ENCODE measurements at places on chromosomes 5 and 9.

DNA sequence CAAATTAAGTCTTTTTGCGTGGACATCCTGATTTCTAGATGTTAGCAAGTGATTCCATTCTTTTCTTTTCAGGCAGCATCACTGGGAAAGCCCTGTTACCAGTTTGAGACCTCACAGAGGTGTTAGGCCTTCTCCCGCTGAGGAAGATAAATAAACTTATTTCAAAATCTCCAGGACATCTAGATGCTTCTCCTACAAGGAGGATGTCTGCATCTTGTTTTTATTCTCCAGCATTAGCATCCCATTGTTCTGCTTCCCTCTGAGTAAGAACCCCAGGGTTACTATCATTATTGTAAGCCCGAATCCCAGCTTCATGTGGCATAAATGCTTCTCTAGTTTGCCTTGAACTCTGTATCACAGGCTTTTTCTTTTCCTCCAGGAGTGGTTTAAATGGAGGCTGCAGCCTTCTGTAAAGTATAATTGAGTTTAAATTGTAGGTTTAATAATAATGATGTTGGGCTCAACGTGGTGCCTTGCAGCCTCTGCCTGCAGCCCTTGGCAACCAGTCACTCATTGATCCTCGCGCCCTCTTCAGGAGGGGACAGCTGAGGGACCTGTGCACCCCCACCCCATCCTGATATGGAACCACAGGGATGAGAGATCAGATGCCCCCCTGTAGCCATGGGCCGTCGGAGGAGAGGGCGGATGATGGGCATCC, 114.9 kb downstream of the PDZD2 start:
- no peak for DNase-seq

DNA sequence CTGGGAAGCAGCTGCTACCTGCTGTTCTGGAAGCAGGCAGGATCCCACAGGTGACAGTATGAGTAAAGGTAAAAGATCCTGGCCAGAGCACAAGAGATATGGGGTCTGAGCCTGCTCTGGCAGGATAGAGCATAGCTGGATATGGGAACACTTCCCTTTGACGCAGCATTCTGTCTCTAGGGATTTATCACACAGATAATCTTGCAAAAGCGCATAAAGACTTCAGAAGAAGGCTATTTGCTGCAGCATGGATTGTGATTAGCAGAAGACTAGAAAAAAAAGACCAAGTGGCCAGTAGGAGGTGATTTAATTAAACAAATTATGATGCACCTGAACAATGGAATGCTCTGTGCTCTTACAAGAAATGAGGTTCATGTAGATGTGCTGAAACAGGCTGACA, 52.4 kb upstream of the PWWP2A start:
- DNase-seq, result peak; percentile 75

- DNase-seq, result no peak
These were observed 39.7 kb downstream of the NFX1 start for GRCh38 chr9:33329979-33330378.

GRCh38 chr5:81202655-81203054, 30.5 kb upstream of the CKMT2 start:
- DNase-seq, result no peak

DNA sequence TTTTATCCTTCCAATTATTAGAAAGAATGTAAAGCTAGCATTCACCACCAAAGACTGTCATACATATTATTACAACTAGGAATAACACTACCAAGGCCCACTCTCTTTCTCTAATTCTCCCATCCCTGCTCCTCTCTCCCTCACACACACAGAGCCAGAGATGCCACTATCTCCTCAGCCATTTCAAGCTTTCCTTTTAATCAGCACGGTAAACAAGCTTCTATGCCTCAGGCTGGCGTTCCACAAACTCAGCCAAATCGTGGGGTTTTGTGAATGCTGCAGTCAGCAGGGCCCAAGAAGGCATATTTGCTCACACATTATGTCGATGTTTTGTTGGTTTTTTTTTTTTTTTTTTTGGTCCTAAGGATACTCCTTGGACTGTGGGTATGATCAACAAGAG, 979.9 kb upstream of the DMAC1 start:
- DNase-seq, result no peak

DNA sequence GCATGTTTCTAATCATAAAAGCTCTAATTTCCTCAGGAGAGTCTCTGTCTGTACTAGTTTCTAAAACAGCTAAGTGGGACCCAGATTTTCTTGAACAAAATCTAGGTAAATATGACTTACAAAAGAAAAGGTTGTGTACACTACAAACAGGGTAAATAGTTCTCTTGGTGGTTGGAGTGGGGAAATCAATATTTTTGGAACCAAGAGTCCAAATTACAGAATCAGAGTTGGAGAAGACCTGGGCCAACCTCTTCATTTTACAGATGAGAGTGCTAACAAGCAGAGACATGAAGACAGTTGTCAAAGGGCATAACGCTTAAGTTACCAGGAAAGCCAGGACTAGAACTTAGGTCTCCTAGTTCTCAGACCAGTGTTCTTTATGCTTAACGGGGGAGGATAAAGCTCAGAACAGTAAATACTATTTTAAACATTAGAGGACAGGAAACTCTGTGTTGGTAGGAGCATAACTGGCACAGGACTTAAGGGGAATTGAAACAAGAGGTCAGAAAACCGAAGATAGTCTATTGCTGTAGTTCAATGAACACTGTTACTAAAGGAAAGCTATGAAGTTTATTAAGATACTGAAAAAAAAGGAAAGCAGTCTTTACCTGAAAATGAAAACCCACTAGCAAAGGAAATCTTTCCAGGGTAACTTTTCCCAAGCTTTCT, 9.3 kb upstream of the GOLGA1 start:
- no peak for DNase-seq

- peak; percentile 94 for DNase-seq
These were observed 22.9 kb upstream of the ASS1 start for GRCh38 chr9:130421802-130422276.

DNA sequence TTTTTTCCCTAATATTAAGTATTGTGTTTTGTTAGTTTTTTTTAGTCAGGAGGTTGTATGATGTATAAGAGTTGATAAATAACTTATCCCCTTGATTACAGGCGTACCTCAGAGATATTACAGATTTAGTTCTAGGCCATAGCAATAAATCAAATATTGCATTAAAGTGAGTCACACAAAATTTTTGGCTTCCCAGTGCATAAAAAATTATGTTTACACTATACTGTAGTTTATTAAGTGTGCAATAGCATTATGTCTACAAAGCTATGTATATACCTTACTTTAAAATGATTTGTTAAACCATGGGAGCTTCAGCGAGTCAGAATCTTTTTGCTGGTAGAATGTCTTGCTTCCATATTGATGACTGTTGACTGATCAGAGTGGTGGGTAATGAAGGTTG, 1180.6 kb upstream of the CDH18 start:
- DNase-seq, result no peak

DNA sequence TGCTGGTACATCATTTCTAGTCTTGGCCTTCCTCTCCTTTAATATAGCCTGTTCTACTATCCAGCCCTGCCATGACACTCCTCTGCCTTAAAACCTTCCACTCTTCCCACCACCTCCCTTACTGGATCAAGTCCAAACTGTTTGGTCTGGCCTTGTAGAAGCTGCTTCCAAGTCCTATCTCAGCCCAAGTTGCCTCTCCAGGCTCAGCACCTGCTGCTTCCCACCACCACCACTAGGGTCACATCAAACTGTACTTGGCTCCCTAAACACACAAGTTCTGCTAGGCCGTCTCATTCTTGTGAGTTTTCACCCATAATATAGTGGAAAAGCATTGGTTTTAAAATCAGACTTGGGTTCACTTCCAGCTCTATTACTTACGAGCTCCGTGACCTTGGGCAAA, 1.4 kb downstream of the NDUFA8 start:
- DNase-seq, result peak; percentile 60

GRCh38 chr5:123440456-123441181, 17.4 kb upstream of the CEP120 start:
- DNase-seq, result no peak

DNA sequence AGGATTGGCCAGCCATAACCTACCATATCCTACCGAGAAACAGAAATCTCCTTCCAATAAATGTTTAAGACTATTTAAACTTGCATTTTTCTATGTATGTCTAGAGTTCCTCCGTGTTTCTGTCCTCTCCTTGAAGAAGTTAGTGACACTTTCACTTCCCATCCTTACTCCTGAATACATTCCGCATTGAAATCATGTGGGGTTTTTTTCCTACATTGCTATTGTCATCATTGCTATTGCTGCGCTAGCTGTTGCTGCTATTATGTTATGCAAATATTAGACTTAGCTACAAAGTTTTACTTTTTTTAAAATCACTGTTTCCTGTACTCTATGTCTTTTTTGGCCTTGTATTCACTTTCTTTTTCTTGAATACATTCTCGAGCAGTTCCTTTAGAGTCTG, 83.3 kb upstream of the NEK6 start:
- DNase-seq, result no peak

GRCh38 chr5:139243425-139243970, 45.3 kb upstream of the SIL1 start:
- peak; percentile 69 for DNase-seq

GRCh38 chr5:143741421-143741820, 70.5 kb upstream of the HMHB1 start:
- DNase-seq, result no peak

DNA sequence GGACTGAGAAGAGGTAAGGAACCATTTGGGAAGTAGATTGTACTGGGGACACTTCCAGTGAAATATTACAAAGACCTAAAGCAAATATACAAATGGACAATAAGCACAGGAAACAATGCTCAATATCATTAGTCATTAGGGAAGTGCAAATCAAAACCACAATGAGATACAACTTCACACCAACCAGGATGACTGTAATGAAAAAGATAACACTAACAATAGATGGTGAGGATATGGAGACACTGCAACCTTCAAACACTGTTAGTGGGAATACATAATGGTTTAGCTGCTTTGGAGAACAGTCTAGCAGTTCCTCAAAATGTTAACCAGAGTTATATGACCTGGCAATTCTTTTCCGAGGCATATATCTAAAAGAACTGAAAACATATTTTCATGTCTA, 149.7 kb downstream of the TRPM3 start:
- no peak for DNase-seq

DNA sequence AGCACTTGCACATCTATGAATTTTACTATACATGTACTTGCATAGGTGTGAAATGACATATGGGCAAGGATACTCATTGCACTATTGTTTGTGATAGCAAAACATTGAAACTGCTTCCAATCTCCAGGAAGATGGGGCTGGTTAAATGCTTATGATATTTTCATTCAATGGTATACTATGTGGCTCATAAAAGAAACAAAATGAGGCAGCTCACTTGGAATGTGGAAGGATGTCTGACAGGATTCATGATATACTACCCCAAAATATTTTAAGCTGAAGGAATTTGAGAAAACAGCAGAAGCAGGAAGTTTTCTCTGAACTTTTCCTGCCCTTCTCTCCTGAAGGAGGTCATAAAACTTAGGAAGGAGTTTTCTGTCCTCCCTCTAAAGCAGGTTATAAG, 99.6 kb upstream of the CAST start:
- DNase-seq, result no peak

GRCh38 chr9:13411791-13412190, 132.3 kb upstream of the MPDZ start:
- no peak for DNase-seq

DNA sequence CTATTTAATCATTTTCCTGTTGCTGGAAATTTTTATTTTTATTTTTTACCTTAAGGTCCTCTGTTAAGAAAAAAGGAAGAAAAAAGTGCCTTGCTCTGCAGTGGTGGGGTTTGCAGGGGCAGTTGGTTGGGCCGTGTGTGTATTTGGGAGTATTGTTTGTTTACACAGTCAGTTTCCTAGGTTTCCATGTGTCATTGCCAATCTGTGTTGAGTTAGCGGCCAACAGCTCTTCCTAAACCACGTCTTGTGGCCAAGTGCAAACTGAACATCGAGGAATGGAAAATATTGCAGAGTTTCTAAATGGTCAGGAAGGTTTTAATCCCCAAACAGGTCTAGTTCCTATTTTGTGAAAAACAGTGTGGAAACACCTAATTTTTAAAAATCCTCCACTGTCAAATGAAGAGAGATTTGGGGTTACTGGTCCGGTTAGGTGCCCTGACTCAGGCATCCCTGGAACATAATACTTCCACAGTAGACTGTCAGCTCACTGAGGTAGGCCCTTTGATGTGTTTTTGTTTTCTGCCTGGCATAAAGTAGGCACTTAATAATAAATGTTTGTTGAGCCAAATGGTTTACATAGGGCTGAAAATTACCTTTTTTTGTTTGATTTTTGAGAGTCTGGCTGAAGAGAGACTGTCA, 37.0 kb downstream of the MAMDC2 start:
- peak; percentile 32 for DNase-seq

GRCh38 chr5:151683986-151684588, 2.6 kb downstream of the SPARC start:
- peak; percentile 13 for DNase-seq

- DNase-seq, result peak; percentile 43
These were observed 32.1 kb downstream of the TRMO start for GRCh38 chr9:97889941-97890887.

DNA sequence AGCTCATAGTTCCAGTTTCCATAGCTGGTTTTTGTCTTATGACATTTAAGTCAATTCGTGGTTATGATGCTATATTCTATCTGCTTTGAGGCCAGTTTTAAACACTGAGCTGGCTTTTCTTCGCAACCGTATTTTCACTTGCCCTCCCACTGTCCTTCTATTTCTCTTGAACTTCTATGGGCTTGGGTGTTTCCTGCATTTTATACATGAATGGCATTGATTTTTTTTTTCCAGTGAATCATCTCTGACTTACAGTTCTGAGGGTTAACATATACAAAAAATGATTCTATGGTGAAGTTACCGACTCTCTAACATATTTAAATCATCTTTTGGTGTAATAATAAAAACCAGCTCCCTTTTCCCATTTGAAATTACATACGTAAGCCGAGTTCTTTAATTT, 88.2 kb downstream of the SREK1 start:
- no peak for DNase-seq

GRCh38 chr5:1799110-1799601, 481 bp downstream of the MRPL36 start:
- peak; percentile 27 for DNase-seq

GRCh38 chr5:110918683-110919082, 152.8 kb upstream of the TSLP start:
- DNase-seq, result no peak

GRCh38 chr9:38289236-38289865, 103.2 kb upstream of the ALDH1B1 start:
- DNase-seq, result no peak

- no peak for DNase-seq
These were observed 818 bp upstream of the FREM1 start for GRCh38 chr9:14911046-14911445.

- no peak for DNase-seq
These were observed 174.6 kb upstream of the GRAMD2B start for GRCh38 chr5:126248611-126249010.

DNA sequence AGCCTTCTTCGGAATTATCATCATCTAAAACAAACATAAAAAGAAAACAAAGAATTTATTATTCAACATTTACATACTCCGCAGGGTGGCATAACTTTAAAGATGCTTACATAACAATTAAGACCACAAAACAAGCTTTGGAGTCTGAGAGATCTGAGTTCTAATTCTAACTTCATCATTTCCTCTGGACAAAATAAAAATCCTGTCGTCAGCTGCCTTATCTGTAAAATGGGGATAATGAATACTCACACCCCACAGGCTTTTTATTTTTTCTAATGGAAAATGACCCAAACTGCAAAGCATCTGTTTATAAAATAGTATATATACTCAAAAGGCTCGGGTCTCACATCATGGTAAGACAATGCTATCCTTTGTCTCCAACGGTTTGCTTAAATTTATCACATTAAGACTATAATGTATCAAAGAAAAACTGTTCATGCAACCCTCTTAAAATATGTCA, 4.3 kb downstream of the ARRDC3 start:
- DNase-seq, result peak; percentile 21

GRCh38 chr5:169164481-169164925, 136.4 kb downstream of the SLIT3 start:
- no peak for DNase-seq

- DNase-seq, result no peak
These were observed 133.2 kb upstream of the PANK3 start for GRCh38 chr5:168712280-168712924.

Measured in NCI-H82 (cell line).